ENCODE measurements at places on chromosomes 1 and 21. TPM values are rescaled to one million over a fixed set of nuclear protein-coding genes. Genes with fewer than 3 reads are reported as not detected.

Gene ROR1
- total RNA-seq: 23.2 TPM

Gene TMCC2
- total RNA-seq: 2.9 TPM

Gene MIB2
- total RNA-seq: 41.6 TPM

Gene TMEM54
- total RNA-seq: 22.4 TPM

Gene CCDC27
- not detected for total RNA-seq

Gene RGS8
- 0.03 TPM for total RNA-seq

Gene CLDN8
- 2.3 TPM for total RNA-seq

Gene RBP7
- 5.7 TPM for total RNA-seq

Gene TMEM79
- 4.7 TPM for total RNA-seq

Gene OR2T35
- not detected for total RNA-seq

Gene ARHGAP30
- total RNA-seq: 49.5 TPM

Gene TMPRSS3
- total RNA-seq: 7.9 TPM

Gene TACSTD2
- total RNA-seq: 187 TPM

Gene MRPS21
- total RNA-seq: 31.4 TPM

All from lung (tissue), 17 donors.